ENCODE measurements at places on chromosomes 11 and 22.

GRCh38 chr11:31922450-31922849, 111.3 kb upstream of the PAX6 start:
- DNase-seq: no peak

- no peak for DNase-seq
Observed at GRCh38 chr11:91825777-91826176, 398.8 kb upstream of the FAT3 start.

- no peak for DNase-seq
Observed at GRCh38 chr11:61543606-61544306, 35.2 kb downstream of the LRRC10B start.

DNA sequence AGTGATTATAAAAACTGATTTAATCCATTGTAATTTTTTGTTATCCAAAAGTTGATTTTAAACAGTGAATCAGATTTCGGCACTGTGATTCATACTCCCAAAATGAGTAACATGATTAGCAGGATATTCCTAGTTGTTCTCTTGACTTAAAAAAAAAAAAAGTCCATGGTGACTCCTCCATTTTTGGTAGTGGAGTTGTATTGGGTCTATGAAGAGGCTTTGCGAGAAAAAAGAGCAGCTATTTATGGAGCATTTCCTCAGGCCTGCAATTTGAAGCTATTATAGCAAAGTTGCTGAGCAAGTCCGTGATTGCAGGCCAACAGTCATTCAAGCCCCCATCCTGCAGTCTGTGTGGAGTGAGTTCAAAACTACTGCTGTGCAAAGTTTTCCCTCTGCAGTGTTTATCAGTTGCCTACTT, 28.8 kb downstream of the YAP1 start:
- DNase-seq: no peak

GRCh38 chr11:75223954-75224643, 16.5 kb upstream of the TPBGL start:
- no peak for DNase-seq

DNA sequence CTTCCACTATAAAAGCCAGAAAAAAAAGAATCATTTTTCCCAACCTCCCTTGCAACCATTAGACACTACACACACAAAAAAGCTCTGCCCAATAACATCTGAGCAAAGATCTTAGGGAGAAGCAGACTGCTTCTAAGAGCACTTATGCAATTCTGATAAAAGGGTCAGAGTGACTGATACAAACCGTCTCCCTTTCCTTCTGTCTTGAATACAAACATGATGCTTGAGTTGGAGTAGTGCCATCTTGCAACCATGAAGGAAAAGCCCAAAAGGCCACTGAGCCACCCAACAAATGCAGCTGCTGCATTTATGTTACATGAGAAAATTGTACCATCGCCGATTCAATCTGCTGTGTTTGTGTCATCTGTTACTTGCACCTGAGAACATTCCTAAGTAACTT, 47.6 kb upstream of the EED start:
- no peak for DNase-seq

- no peak for DNase-seq
Observed at GRCh38 chr22:22214819-22215329, 29.7 kb upstream of the VPREB1 start.

- DNase-seq: no peak
Observed at GRCh38 chr11:1162138-1162475, 4.4 kb downstream of the MUC5AC start.

DNA sequence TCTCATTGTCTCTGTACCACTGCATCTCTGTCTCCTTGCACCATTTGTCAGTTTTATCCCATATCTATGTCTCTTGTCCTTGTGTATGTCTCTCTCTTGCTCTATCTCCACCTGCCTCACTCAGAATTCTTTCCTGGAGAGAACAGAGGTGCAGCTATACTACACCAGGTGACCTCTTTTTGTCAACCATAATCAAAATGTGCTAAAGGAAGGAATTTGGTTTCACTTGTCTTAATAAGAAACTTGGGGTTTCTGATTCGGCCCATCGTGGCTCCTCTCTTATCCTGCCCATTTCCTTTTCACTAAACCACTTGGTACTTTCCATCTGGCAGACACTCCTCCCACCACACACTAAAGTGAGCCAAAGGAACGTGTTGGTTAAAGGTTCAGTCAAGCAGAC, 2.0 kb upstream of the C11orf42 start:
- no peak for DNase-seq

- DNase-seq: no peak
Observed at GRCh38 chr22:47322854-47323253, 560.4 kb downstream of the TBC1D22A start.

- no peak for DNase-seq
Observed at GRCh38 chr11:101510591-101510990, 73.2 kb downstream of the TRPC6 start.

DNA sequence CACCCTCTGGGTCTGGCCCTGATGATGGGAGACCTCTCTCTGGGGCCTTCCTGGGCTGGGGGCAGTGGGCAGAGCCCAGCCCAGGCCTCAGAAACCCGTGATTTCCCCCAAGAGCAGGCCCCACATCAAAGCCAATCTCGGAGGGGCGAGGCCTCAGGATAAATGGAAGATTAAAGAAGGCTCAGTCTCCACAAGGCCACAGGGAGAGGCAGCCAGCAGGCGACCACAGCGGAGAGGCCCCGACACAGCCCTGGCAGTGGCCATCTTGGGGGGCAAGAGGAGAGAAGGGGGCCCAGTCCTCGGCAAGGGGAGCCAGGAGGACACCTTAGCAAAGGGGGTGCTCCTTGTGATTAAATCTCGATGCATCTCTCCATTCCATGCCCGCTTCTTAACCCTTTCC, 12.5 kb upstream of the CREB3L1 start:
- DNase-seq: no peak

- DNase-seq: no peak
Observed at GRCh38 chr22:21762712-21763581, 27.4 kb upstream of the YPEL1 start.

- DNase-seq: no peak
Observed at GRCh38 chr11:36211761-36212430, 77.3 kb downstream of the COMMD9 start.

- no peak for DNase-seq
Observed at GRCh38 chr11:118282606-118283005, 18.5 kb upstream of the MPZL2 start.

DNA sequence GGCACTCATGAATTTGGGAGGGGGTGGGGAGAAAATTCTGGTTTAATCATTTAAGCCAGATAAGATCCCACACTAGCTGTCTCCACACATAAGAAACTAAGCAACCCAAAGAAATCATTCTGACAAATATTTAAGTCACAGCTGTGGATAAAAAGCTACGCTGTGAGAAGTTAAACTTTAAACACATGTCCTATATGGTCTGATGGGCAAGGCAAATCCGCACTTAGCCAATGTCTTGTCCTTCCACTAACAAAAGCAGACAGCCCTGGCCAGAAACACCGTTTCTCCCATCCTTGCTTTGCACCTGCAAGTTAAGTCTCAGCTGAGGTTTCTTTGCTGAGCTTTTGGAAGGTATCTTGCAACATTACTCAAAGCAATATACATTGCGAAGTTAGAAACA, 68.0 kb downstream of the ETS1 start:
- peak; percentile 73 for DNase-seq

GRCh38 chr11:115345361-115345760, 158.9 kb downstream of the CADM1 start:
- DNase-seq: no peak

DNA sequence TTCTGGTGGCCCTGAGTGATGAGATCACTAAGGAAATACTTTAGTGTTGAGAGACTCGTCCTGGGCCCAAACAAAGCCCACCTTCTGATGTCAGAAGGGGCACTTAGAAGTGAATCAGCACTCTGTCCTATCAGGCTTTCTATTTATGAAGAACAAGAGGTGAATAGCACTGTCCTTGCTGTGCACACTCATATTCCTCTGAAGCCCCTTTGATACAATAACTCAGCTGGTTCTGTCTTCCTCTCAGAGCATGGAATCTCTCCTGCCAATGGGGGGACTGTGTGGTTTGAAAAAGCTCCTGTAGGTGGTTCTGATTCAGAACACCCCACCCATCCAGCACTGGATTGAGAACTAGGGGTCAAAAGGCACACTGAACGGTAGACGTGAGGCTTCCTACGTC, 348.1 kb downstream of the ETS1 start:
- no peak for DNase-seq

DNA sequence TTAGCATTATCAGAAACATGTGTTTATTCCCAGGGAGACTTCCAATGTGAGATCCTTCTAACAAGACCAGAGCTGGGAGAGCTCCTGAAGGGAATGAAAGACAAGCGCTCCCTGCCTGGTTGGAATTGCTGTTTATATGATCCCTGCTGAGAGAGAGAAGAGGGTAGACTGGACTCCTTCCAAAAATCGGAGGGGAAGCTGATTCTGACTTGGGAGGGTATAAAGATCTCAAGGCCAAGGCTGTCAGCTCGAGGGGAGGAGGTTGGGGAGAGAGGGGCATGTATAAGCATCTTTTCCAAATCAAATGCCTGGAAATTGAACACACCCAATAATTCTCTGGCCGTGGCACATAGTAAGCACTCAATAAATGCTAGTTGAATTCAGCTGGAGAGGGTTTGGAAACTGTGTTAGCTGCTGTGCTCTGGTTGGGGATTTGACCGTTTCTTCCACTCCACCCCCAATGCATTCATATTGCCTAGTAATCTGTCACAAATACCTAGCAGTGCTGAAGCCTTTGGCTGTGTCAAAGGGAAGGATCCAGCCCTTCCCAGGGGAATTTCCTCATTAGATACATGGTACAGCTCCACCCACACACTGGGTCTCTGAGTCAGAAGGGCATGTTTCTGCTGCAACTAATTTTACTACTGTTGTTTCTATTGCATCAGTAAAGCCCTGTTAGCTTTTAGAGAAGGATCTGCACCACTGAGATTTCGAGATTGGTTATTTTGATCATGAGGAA, 61.5 kb downstream of the CACNG2 start:
- no peak for DNase-seq

- no peak for DNase-seq
Observed at GRCh38 chr11:35365395-35365794, 54.0 kb downstream of the SLC1A2 start.

DNA sequence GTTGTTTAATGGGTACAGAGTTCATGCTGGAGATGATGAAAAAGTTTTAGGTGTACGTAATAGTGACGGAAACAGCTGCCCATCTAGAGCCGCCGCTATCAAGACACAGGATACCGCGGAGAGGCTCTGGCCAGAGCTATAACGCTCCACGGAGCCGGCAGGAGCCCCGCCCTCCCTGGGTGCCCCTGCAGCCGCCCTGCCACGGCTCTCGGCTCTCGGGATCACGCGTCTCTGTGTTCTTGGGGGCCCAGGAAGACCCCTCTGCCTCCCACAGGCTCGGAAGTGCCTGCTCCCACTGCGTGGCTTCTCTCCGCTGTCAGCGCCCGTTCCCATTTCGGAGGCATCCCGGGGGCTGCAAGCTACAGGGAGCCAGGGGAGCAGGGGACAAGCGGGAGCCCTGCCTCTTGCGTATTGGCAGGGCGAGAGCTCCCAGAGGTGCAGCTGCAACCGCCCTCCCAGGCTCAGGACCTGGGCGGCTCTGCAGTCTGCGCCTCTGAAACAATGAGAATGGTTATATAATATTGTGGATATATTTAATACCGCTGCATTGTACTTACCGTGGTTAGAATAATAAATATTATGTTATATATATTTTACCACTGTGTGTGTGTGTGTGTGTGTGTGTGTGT, 13.7 kb downstream of the GLYATL2 start:
- DNase-seq: no peak

DNA sequence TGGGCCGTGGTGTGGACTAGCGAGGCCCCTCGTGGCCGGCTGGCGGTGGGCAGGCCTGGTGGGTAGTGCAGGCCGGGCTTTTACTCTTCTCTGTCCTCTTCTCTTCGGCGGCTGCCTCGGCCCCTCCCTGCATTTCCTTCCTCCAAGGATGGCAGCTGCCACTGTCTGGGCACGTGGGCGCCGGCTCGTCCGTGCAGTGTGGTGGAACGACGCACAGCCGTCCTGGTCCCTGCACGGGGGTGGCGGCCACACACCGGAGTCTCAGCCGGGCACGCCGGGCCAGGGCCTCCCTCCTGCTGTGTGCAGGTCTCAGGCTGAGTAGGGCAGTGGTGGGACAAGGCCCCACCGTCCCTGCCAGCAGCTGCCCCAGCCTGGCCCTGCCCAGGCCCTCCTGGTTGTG, 37.7 kb downstream of the MOB2 start:
- no peak for DNase-seq
